Aortic smooth muscle cell (primary cell): ENCODE measurements at places on chromosomes 2 and 18. TPM values are rescaled to one million over a fixed set of nuclear protein-coding genes. Genes with fewer than 3 reads are reported as not detected.

The STK17B gene
- 145 and 147 TPM in 2 replicates for total RNA-seq

The L3MBTL4 gene
- under 0.01 TPM in 1 of 2 replicates, not detected in the other for total RNA-seq

The SLC4A3 gene
- total RNA-seq, result 0.40 and 0.50 TPM in 2 replicates

The LBX2 gene
- 1.6 and 2.2 TPM in 2 replicates for total RNA-seq

The RGPD4 gene
- total RNA-seq, result under 0.01 TPM in 1 of 2 replicates, not detected in the other

The MAP3K19 gene
- total RNA-seq, result not detected in 2 replicates

The UGT1A8 gene
- total RNA-seq, result not detected in 2 replicates

The CFC1 gene
- not detected in 2 replicates for total RNA-seq
